ENCODE measurements at places on chromosomes 13 and 19.
A peak's percentile ranks its signal among the peaks of the same experiment; 100 is the strongest.

- no peak for DNase-seq
Measured at GRCh38 chr19:19202707-19203011, 555 bp downstream of the NR2C2AP start.

DNA sequence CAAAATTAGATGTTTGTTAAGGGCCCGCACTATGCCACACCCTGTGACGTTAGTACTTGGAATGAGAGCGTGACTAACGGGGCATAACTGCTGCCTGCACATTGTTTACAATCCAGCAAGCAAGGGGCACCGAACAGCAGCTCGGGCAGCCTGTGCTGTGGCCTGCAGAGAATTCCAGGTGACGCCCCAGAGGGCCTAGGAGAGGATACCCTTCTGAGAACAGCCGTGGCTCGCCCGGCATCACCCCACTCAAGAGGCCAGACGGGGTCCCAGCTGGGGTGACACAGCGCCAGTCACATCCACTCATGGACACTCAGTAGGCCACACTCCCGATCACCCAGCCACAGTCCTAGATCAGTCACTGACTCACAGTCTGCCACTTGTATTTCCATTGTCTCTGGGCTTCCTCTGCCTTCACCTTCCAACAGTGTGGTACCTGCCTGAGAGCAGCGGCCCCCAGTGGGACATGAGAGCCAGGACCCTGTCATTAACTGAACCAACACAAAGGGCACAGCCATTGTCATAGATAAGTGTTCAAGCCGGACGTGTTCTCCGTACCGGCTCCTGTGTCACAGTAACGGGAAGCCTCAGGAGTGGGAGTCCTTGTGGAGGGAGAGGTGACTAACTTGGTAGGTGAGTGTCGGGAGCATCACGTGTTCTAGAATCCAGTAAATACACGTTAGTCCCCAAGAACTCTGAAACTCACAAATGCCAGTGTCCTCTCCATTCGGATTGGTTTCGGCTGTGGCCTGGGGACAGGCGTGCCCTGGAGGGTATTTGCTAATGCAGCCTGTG, 7.5 kb downstream of the ZNF331 start:
- DNase-seq = no peak

DNA sequence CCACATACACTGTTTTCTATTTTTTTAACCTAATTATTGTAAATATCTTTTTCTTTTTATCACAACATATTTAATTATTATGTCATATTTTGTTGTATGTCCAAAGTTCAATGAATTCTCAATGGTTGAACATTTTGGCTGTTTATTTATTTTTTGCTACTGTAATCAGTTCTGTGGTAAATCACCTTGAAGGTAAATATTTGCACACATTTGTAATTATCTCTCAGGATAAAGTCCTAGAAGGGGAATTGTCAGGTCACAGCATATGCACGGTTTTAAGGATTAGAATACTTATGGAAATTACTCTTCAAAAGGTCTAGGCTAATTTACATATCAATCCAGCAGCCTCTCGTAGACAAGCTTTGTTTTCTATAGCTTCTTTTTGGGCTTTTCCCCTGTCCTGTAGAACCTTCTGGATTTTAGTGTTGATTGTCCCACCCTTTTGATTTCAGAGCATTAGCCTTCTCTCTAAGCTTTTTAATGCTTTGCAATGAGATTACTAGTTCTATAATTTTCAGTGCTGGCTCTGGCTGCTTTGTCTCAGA, 362.6 kb downstream of the KCNRG start:
- no peak for DNase-seq

- DNase-seq = no peak
Measured at GRCh38 chr19:30029721-30030510, 87.9 kb downstream of the URI1 start.

GRCh38 chr19:22545751-22546150, 88.4 kb upstream of the ZNF492 start:
- DNase-seq = peak; percentile 52

GRCh38 chr19:58395979-58396627, 647 bp downstream of the RNF225 start:
- no peak for DNase-seq

DNA sequence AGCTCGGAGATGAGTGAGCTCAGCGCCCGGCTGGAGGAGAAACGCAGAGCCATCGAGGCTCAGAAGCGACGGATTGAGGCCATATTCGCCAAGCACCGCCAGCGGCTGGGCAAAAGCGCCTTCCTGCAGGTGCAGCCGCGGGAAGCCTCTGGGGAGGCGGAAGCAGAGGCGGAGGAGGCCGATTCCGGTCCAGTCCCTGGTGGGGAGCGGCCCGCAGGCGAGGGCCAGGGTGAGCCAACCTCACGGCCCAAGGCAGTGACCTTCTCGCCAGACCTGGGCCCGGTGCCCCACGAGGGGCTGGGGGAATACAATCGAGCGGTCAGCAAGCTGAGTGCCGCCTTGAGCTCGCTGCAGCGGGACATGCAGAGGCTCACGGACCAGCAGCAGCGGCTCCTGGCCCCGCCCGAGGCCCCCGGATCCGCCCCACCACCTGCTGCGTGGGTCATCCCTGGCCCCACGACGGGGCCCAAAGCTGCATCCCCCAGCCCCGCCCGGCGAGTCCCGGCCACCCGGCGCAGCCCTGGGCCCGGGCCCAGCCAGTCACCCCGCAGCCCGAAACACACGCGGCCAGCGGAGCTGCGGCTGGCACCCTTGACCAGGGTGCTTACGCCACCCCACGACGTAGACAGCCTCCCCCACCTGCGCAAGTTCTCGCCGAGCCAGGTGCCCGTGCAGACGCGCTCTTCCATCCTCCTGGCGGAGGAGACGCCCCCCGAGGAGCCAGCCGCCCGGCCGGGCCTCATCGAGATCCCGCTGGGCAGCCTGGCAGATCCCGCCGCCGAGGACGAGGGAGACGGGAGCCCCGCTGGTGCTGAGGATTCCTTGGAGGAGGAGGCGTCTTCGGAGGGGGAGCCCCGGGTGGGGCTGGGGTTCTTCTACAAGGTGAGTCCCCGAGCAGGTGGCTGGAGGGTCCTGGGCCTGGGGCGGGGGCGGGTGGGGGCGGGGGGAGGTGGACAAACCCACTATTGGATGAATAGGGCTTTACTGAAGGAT, 16.8 kb downstream of the XAB2 start:
- DNase-seq = no peak

GRCh38 chr19:41541990-41542584, 33.9 kb upstream of the CEACAM21 start:
- no peak for DNase-seq

DNA sequence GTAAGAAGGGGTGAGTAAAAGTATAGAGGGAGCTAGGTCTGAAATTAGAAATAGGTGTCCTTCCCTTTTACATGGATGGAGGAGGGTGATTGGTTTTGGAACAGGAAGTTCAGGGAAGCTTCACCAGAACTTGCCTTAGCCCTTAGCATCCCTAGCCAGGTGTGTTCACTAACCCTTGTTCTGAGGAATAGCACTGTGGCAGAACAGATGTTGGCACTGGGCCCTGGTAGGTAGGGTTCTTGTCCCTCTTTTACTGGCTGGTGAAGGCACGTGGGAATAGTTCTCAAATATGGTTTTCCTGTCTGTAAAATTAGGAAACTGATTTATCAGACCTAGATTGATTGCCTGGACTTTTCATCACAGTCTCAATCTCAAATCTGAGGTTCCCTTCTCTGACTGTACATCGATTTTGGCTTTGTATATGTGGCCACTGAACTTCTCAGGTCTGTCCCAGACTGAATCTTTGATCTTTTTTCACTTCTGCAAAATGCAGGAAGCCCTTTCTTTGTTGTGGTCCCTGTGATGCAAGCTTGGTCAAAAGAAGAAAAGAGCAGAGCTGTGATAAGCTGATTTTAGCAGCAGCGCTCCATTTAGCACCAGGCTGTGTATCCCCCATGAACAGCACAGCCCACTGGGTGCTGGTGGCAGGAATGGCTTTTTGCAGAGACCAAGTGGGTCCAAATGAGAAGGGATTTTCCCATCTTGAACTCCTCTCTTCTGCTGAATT, 86.2 kb upstream of the HTR2A start:
- DNase-seq = no peak

DNA sequence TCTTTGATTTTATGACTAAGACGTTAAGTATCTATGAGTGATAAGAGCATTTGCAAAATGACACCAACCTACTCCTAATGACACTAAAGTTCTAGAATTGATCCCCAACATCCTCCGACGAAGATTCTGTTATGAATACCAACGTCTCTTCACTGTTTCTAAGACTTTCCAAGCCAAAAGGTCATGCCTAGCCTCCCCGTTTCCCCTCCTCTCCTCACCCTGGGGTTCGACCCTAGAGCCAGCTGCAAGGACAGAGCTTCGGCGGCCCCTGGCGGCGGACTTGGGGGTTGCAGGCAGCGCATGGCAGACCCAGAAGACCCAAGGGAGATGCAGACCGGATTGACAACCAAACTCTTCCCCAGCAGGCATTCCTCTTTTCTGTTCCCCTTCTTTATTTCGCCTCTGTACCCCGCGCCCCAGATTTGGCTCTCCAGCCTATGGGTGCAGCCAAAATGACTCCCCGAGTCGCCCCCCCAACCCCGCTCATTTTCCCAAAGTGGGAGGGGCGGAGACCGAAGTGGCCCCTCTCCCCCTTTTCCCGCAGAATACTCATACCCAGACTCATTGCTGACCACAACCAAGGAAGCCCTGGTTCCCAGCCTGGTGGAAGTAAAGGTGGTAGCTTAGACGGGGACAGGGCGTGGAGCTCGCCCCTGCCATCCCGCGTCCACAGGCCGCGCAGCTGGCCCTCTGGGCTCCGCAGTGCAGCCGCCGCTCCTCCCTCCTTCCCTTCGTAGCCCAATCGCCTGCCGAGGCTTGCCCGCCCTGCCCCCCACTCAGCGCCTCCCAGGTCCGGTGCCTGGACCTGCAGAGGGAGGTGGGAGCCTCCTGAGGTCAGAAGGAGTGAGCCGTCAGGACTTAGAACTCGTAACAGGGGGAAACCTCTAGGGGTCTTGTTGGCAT, 4.1 kb upstream of the EML2 start:
- DNase-seq = peak; percentile 87

- no peak for DNase-seq
Measured at GRCh38 chr13:20285530-20285929, 53.4 kb upstream of the GJB6 start.

GRCh38 chr19:35460608-35461007, 12.6 kb downstream of the FFAR2 start:
- DNase-seq = no peak

GRCh38 chr13:22940736-22941135, 240.0 kb upstream of the SGCG start:
- no peak for DNase-seq

DNA sequence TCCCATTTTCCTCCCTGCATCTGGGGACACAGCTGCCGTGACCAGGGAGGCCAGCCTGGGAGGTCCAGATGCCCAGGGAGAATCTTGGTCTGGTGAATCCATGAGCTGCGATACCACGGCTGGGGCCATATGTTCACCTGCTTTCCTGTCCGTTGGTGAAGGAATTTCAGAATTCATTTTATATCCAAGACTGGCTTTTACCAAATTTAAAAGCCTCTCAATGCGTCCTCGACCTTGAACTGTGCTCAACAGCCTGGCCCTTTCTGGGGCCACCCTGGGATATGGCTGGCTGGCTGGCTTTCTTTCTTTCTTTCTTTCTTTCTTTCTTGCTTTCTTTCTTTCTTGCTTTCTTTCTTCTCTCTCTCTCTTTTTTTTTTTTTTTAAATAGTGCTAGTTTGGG, 22.2 kb upstream of the GDF15 start:
- no peak for DNase-seq

DNA sequence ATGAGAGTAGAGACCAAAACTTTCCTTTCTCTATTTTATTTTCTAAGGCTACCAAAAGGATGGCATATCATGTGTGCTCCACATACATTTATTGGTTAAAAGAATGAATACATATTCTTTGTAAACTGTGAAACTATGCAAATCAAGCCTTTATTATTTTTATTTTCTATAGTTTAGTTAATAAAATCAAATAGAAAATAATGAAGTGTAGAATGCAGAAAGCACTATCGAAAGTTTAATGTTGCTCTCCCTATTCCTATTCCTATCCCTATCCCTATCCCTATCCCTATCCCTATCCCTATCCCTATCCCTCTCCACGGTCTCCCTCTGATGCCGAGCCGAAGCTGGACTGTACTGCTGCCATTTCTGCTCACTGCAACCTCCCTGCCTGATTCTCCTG, 60.3 kb downstream of the ZNF100 start:
- DNase-seq = no peak

DNA sequence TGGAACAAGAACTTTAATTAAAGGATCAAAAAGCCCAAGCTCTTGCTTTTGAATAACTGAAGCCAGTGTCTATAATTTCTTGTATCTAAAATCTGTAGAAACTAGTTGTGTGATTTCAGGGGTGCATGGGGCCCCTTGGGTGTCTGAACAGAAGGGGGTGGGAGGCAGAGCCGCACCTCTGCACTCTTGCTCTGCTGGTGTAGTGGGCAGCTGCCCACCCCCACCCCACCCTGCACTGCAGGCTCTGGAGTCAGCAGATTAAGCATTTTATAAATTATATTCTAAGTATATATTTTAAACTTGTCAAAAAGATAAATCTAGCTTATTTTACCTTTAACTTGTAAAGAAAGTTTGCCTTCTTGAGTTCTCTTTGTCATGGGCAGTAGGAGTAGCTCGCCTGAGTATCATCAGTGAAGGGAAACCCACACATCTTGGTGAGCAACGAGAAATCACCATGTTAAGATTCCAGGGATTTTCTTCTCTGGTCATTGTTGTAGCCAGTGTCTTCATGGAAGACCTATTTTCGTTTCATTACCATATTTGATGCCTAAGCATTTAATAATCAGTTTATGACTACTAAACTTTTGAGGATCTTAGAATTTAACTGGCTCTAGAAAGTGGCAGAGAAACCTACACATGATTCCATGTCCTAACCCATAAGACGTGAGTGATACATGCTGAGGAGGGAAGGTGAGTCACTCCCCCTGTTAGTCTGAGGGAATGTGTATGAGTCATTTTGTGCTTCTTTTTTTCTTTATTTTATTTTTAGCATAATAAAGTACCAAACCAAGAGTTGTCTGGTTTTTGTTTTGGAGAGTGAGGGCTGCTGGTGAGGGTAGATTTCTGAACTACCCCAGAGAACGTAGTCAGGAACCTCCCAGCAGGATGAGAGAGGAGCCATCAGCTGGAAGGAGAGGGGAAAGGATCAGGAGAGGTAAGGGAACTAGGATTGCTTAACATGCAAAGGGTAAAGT, 7.7 kb downstream of the UBE2L5 start:
- DNase-seq = no peak
